Stimulated activated CD8-positive, alpha-beta memory T cell treated with anti-CD3 and anti-CD28 coated beads, Interleukin-7, amount 100 ng/mL, for 4 hours (primary cell): ENCODE measurements at places on chromosomes 6 and 20.
A peak's percentile ranks its signal among the peaks of the same experiment; 100 is the strongest.

GRCh38 chr6:33108307-33108706 lies 32.5 kb downstream of the HLA-DPB1 start:
- no peak for DNase-seq

- DNase-seq = no peak
Measured at GRCh38 chr6:147528511-147529145, 20.1 kb downstream of the SAMD5 start.

DNA sequence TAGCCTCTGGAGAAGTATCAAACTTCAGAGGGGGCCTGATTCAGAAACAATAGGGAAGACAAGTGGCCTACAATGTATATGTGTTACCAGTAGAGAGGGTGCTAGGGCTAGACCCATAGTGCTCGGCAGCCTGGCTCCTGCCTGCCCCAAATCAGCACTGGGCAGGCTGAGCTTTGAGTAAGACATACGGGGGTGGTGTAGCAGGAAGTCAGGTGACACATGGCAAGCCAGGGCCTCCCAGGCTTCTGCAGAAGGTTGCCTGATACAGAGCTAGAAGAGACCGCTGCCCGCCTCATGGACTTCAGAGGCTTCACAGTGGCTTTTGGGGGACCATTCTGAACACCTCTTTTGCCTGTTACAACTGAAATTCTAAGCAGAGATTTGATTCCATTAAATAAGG lies 43.4 kb downstream of the RALY start:
- DNase-seq = peak; percentile 41

- DNase-seq = no peak
Measured at GRCh38 chr6:56241124-56241802, 6.1 kb downstream of the COL21A1 start.

GRCh38 chr20:59195316-59195993 lies 31.8 kb downstream of the ZNF831 start:
- no peak for DNase-seq

GRCh38 chr20:56465997-56466396 lies 2.4 kb upstream of the RTF2 start:
- no peak for DNase-seq

DNA sequence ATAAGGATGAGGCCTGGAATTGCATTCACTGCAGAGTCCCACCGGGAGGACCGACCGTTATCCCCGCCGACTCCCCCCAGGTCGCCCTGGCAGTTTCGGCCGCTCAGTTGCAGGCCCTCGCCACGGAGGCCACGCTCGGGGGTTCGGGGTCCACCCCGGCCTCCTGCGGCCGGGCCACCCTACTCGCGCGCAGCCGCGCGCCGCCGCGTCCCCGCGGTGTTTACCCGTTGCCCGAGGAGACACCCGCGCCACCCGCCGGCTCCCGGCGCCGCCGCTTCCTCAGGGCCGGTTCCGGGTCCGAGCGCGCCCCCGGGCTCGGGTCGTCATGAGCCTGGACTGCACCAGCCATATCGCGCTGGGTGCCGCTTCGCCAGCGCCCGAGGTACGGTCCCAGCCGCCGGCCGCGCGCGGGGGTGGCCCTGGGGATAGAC lies at the start of gene CCDC170:
Gene CCDC170 (plus strand): TSS at position 214 of the 431 bp plus-strand sequence. CDS start 112 bp downstream, at position 326.
- no peak for DNase-seq

GRCh38 chr6:163986313-163986712 lies 571.8 kb downstream of the QKI start:
- no peak for DNase-seq

- no peak for DNase-seq
Measured at GRCh38 chr6:9523462-9523861, 891.4 kb downstream of the TFAP2A start.

DNA sequence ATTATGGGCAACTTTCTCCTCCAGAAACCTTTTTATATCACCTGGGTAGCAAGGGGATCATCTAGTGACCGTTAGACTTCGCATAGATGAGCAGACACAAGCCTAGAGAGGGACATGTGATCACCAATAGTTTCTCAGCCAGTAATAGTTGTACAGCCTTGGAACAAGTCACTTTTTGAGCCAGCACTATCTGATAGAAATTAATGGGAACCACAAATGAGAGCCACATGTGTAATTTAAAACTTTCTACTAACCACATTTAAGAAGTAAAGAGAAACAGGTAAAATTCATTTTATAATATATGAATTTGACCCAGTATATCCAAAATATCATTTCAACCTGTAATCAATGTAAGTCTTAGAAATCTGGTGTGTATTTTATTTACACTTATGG lies 592 bp upstream of the CTNNBL1 start:
- DNase-seq = no peak

- DNase-seq = no peak
Measured at GRCh38 chr6:130034378-130035146, 16.2 kb downstream of the L3MBTL3 start.

DNA sequence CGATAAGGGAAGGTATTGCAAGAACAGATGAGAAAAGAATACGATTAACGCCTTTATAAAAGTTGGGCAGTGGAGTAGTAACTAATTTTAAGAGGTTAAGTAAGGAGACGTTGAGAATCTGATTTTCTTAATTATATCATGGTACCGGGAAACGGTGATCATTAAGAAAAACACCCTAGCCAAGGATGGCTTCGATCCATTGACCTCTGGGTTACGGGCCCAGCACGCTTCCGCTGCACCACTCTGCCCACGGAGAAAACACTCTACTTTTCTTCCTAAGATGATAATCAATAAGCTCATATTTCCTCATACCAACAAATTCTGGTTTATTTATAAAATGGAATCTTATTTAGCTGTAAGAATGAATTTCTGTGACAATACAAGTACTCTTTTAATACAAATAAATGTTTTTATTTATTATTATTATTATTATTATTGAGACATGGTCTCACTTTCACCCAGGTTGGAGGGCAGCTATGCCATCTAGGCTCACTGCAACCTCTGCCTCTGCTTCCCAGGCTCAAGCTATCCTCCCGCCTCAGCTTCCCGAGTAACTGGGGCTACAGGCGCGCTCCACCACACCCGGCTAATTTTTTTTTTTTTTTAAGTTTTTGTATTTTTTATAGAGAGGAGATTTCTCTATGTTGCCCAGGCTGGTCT lies 8.3 kb downstream of the POM121L2 start:
- no peak for DNase-seq

- no peak for DNase-seq
Measured at GRCh38 chr6:56899311-56899710, 55.6 kb upstream of the BEND6 start.

DNA sequence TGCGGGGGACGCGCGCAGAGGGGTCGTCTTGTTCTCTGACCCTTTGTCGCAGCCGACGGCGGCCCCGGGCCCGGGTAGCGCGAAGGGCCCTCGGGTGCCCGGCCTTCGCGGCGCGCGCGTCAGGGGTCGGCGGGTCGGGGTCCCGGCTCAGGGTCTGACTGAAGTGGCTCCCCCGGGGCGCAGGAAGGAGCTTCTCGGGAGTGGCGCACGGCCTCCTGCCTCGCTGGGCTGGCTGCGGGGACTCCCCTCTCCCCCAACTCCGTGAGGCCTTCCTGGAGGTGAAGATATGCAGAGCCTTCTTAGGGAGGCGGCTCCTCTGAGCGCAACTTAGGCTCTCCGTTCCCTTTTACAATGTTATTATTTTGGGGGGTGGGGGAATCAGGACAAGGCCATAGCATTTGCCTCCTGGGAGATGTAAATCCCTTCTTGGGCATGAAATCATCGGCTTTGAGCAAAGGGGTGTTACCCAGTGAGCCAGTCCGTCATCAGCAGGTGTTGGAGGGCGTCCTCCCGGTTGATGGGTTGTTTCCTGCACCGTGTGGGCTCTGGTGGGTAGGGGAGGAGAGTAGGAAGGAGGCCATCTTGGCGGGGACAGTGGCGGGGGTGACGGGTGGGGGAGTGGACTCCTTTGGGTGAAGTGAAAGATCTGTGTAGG lies 523 bp downstream of the CDS2 start:
- DNase-seq = peak; percentile 55

DNA sequence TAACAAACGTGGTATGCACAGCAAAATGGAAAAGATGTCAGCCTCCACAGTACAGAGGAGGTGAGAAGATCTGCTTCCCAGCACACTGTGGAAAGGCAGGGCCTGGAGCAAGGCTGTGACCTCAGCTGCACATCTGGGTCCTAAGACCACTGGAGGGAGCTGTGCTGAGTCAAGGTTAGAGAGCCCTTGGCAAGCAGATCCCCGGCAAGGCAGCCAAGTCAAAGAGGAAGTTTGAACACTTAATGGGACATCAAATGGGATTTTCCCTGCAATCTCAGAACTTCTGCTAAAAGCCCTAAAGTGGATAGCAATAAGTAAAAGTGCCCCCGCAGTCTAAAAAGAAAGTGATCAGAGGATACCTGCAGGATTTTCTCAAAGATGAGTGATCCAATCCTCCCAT lies 39.5 kb downstream of the UNC5CL start:
- no peak for DNase-seq

DNA sequence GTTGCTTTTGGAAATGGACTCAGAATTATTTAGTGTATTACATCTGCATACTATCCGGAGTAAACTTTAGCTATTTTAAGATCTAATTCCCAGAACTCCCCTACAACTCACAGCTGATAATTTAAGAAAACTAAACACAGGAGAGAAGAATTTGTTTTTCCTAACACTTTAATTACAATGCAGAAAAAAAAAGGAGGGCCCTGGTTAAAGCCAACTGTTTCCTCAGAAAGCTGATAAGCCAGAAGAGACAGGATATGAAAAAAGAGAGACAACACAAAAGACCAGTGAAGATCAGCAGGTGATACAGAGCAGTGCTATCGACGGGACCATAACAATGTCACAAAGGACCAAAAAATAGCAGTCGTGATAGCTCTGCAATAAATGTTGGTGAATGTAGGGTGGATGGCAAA lies 5.8 kb downstream of the IFNGR1 start:
- no peak for DNase-seq

DNA sequence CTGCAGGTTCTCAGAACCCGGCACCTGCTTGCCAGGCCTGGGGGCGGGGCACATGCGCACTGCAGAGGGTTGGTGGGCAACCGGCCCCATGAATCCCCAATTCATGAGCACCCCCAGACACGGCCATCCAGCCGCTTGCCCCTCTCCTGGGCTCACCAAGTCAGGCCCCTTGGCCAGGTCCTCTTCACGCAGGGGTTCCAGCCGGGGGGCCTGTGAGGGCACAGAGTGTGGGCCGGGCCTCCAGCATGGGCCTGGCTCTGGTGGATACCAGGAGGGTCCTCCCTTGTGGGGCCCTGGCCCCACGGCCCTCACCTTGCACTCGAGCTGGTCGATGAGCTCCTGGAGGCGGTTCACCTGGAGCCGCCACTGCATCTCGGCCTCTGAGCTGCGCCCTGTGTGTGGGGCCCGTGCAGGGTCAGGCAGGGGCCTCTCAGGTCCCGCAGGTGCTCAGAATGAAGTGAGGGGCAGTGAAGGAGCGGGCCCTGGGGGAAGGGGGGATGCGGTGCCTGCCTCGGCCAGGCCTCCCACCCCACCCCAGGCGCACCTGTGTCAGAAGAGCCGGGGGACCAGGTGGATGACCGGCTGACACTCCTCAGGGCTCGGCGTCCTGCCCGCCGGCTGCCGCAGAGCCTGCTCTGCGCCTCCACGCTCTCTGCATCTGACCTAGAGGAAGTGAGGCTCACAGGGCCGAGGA lies 2.6 kb upstream of the C20orf144 start:
- DNase-seq = no peak

DNA sequence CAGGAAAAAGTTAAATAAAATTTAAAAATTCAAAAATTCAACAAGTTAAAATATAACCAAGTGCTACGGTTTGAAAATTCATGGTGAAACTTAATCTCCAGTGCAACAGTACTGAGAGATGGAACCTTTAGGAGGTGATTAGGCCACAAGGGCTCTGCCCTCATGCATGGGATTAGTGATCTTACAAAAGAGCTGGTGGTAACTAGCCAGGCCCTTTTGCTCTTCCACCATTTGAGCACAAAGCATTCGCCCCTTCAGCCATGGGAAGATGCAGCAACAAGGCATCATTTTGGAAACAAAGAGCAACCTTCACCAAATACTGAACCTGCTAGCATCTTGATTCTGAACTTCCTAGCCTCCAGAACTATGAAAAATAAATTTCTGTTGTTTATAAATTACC lies 80.9 kb downstream of the RNGTT start:
- DNase-seq = no peak
